ENCODE measurements at places on chromosomes 5 and 9.

GRCh38 chr9:72092820-72093219 is 32.4 kb upstream of the C9orf57 start:
- DNase-seq: no peak

- no peak for DNase-seq
Observed at GRCh38 chr9:123894822-123895221, 35.1 kb downstream of the DENND1A start.

- DNase-seq: no peak
Observed at GRCh38 chr5:168976311-168976970, 324.5 kb downstream of the SLIT3 start.

DNA sequence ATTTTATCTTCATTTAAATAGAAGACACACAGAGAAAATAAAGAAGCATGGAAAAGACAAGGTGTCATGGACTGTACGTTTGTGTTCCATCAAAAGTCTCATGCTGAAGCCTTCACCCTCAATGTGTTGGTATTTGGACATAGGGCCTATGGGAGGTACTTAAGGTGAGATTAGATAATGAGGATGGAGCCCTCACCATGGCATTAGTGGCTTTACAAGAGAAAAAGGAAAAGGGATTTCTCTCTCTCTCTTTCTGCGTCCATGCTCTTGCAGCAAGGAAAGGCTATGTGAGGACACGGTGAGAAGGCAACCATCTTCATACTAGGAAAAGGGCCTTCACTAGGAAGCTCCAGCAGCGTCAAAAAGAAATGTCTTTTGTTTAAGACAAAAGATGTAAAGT is 797.0 kb upstream of the CDH10 start:
- DNase-seq: no peak

DNA sequence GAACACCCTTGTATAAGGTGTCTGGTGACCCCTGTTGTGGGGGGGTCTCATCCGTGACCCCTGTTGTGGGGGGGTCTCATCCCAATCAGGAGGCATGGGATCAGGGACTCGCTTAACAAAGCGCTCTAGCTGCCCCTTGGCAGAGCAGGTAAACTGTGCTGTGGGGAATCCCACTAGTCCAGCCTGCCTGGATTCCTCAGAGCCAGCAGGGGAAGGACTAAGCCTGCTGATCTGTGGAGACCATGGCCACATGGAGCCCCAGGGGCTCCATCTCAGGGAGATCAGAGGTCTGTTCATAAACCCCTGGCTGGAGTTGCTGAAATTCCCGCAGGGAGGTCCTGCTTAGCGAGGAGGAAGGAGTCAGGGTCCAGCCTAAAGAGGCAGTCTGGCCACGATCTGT is 45.8 kb upstream of the TXNDC8 start:
- DNase-seq: no peak

DNA sequence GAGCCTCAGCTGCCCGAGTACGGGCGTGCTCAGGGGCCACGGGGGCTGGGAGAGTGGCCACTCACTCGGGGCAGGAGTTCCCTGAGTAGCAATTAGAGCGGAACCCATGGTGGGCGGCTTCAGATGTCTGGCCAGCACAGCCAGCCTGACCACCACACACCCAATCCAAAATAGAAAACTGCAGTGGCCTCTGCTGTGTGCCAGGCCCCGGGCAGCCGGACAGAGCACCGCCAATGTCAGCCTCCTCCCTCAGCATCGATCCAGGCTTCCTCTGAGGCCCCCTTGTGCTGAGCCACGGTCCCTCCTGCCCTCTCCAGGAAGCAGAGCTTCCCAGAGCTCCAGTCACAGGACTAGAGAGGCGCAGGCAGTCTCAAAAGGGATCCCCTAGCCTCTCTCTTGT is 2.7 kb downstream of the ADAMTS2 start:
- DNase-seq: peak; percentile 79

- peak; percentile 88 for DNase-seq
Observed at GRCh38 chr5:59829386-59829785, 64.1 kb downstream of the PDE4D start.

- peak; percentile 68 for DNase-seq
Observed at GRCh38 chr5:33794550-33795181, 97.1 kb downstream of the ADAMTS12 start.

DNA sequence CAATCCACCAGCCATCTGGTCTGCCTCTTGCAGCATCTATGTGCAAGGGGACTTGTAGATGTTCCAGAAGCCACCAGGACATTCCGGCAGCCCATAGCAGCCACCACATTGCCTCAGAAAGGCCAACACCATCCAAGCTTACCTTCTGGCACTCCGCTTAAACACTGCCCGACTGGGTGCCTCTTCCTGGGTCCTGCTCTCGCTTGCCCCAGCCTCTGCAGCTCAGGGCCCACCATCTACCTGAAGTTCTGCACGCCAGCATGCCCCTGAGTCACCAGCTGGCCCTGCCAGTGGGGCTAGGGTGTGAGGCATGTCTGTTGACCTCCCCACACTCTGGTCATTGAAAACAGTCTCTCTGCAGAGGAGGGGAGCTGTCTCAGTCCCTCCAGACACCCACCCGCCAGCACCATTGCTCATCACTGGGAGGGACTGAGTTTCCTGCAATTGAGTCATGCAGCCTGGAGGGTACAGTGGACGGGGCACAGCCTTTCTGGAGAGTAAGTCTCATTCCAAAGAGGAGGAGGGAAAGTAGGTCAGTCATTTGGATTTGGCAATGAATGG is 16.9 kb upstream of the COL5A1 start:
- DNase-seq: peak; percentile 96

- no peak for DNase-seq
Observed at GRCh38 chr9:104779334-104779733, 15.4 kb downstream of the NIPSNAP3B start.

DNA sequence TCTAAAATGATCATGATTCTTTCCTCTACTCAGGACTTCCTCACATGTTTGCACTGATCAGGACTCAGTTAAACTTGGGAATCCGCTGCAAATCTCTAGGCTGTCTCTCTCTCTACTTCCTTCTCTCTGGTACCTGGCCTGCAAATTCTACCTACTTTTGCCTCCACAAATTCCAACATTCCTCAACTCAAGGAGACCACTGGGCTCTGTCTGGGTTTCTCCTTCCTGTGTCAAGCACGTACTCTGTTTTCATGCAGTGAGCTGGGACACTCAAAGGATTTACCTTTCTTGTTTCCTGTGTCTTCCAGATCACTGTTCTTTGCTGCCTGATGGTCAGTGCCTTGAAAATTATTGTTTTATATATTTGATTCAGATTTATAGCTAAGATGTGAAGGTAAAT is 45.9 kb upstream of the ANKRD31 start:
- no peak for DNase-seq

- no peak for DNase-seq
Observed at GRCh38 chr9:120184266-120184665, 395.7 kb downstream of the CDK5RAP2 start.

- peak; percentile 68 for DNase-seq
Observed at GRCh38 chr5:128632264-128632663, 94.2 kb upstream of the FBN2 start.

DNA sequence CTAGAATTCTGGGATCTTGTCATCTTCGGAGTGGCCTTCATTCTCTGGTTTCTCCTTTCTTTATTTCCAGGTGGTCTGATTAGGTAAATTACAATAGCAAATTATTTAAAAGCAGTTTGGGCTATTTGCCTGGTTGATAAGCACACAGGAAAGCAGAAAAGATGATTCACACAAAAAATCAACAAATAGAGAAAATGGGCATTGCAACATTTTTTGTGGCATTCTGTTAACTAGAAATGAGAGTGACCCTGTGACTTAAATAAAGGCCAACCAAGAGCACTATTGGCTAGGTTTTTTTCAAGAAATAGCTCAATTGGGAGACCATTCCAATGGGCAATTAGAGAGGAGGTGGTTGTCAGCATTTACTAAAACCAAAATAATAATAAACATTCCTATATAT is 6.5 kb upstream of the PDZD2 start:
- DNase-seq: no peak

DNA sequence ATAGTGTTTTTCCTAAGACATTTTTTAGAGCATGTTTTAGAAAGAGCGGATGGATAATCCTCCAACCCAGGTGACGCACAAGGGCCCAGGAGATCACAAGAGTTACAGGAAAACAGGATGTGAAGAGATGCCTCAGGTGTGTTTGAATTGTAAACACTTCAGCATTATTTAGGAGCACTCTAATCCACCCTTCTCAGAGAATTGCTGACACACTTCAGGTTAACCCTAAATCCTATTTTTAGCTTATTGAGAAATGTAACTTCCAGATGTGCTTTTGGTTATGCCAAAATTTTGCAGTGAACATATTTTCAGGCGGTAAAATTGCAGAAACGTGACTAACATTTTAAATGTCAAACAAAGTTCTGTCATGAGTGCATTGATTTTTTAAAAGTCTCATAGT is 755.4 kb upstream of the CTNND2 start:
- DNase-seq: no peak

- DNase-seq: no peak
Observed at GRCh38 chr5:174895360-174895759, 171.0 kb downstream of the MSX2 start.

DNA sequence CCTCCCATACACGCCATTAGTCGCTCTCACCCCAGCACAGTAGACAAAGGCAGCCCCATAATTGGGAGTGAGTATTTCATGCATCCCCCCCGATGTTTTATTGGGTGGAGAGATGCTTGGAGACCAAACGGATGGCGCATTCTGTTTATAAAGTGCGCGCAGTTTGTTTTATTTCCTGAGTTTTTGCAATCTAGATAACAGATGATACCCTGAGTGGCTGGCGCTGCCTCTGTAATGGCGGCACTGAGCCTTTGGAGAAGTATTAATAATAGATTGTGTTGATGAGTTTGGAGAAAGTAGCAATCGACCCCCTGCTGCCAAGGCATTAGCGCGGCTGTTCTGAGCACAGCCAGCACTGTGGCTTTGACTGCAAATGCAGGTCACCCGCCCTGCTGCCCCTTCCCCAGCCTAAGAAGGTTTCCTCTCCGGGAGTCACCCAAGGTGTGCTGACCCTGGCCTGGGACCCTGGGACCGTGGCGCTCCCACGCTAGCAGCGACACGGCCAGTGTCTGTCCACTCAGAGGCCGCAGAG is 74.3 kb downstream of the LMX1B start:
- DNase-seq: no peak

- DNase-seq: no peak
Observed at GRCh38 chr5:137281201-137281600, 217.9 kb downstream of the SPOCK1 start.

DNA sequence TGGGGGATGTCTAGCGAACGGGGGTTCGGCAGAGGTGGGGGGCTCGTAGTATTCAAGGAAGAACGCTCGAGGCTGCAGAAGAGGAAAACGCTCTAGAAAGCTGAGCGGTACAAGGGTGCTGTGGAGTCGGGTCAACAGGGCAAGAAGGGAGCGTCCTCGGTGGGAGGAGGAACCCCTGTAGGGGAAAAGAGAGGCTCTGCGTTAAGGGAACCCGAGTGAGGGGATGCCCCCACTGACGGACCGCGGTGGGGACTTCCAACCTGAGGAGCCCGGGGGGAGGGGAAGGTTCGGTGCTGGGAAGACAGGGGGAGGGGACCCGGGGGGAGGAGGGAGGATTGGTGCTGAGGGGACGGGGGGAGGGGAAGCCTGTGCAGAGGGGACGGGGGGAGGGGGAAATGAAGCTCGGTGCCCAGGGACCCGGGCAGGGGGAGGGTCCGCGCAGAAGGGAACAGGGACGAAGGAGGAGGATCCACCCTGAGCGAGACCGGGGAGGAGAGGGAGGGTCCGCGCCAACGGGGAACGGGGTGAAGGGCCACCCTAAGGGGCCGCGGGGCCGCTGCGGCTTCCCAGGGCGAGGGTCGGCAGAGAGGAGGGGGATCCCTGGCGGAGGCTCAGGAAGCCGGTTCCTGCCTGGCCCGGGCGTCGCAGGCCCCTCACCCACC is 621 bp downstream of the NR6A1 start:
- no peak for DNase-seq

DNA sequence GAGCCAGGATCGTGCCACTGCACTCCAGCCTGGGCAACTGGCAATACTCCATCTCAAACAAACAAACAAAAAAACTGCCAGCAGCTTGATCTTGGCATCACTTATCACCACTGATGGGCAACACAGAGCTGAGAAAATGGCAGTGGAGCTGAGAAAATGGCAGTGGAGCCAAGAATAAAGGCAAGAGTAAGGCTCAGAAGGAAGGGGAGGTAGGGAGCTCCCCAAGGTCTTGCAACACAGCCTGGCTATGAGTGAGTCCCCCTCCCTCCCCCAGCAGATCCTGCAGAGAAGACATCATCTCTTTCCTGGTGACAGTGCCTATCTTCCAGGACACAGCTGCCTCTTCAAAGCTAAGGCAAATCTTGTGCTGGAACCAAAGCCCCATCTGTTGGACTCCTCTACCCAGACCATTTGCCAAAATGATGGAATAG is 70.3 kb downstream of the UGCG start:
- DNase-seq: peak; percentile 67

DNA sequence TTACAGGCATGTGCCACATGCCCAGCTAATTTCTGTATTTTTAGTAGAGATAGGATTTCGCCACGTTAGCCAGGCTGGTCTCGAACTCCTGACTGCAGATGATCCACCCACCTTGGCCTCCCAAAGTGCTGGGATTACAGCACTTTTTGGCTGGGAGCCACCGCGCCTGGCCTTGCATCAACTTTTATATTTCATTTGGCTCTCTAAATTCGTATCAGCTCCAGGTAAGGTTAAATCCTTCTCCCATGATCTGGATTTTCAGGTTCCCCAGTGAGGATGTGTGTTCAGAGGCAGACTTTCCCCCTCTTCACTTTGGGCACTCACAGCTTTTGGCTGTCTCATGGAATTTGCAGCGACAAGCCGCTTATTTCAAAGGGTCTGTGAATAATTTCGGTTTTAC is 16.8 kb upstream of the RNF38 start:
- no peak for DNase-seq

Data from EL (cell line).